Fibroblast of gingiva (primary cell): ENCODE measurements at places on chromosomes 6 and 20.

GRCh38 chr6:27143474-27144026, 104.0 kb upstream of the PRSS16 start:
- no peak for DNase-seq

GRCh38 chr6:168416531-168416930, 24.5 kb upstream of the SMOC2 start:
- no peak for DNase-seq

- no peak for DNase-seq
Observed at GRCh38 chr6:169159331-169159730, 94.3 kb downstream of the THBS2 start.

DNA sequence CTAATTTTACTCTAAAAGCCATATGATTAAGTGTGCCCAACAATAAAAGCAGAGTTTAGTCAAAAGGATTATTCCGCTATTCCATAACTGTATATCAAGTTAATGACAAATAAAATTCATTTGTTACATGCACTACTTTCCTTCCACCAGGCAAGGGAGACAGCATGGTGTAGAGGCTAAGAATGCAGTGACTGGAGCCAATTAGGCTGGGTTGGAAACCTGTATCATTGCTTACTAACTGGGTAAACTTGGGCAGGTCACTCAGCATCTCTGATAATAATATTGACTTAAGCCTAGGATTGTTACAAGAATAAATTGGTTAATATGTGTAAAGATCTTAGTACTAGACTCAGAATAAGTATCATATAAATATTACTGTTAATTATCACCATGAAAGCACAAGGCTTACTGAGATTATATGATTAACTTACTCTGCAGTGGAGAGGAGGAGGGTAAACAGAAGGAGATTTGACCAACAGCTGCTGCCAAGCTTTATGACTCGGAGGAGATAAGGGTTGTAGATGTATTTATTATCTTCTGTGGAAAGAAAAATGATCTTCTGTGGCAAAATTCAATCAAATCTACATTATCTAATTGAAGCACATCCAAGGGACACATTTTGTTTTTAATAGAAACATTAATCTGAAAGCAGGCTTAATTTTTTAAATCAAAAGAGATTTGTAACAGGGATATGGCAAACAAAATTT, 1459.9 kb downstream of the GRIK2 start:
- no peak for DNase-seq

- no peak for DNase-seq
Observed at GRCh38 chr20:34449674-34450592, 66.3 kb upstream of the DYNLRB1 start.

GRCh38 chr20:26276554-26277210, 580.0 kb upstream of the ZNF337 start:
- DNase-seq, result no peak

- DNase-seq, result no peak
Observed at GRCh38 chr20:62716198-62716940, 7.7 kb downstream of the NTSR1 start.

GRCh38 chr20:4997222-4997621, 4.1 kb downstream of the SLC23A2 start:
- DNase-seq, result no peak
